ENCODE measurements at places on chromosomes 2 and 18. TPM values are rescaled to one million over a fixed set of nuclear protein-coding genes. Genes with fewer than 3 reads are reported as not detected.

NR4A2 gene
- 0.20 TPM for total RNA-seq

SERPINB12 gene
- total RNA-seq: not detected

TMEM169 gene
- total RNA-seq: 0.40 TPM

SIX3 gene
- total RNA-seq: not detected

PPP4R1 gene
- total RNA-seq: 84.8 TPM

ESPNL gene
- not detected for total RNA-seq

ABHD1 gene
- not detected for total RNA-seq

SNORC gene
- 0.40 TPM for total RNA-seq

GPAT2 gene
- total RNA-seq: 4.6 TPM

DTYMK gene
- total RNA-seq: 30.3 TPM

SP5 gene
- total RNA-seq: not detected

GRCh38 chr18:44153981-44154380, 526.7 kb upstream of the SETBP1 start:
- DNase-seq: no peak

GRCh38 chr2:86160156-86160952, 34.9 kb downstream of the IMMT start:
- DNase-seq: no peak

DNA sequence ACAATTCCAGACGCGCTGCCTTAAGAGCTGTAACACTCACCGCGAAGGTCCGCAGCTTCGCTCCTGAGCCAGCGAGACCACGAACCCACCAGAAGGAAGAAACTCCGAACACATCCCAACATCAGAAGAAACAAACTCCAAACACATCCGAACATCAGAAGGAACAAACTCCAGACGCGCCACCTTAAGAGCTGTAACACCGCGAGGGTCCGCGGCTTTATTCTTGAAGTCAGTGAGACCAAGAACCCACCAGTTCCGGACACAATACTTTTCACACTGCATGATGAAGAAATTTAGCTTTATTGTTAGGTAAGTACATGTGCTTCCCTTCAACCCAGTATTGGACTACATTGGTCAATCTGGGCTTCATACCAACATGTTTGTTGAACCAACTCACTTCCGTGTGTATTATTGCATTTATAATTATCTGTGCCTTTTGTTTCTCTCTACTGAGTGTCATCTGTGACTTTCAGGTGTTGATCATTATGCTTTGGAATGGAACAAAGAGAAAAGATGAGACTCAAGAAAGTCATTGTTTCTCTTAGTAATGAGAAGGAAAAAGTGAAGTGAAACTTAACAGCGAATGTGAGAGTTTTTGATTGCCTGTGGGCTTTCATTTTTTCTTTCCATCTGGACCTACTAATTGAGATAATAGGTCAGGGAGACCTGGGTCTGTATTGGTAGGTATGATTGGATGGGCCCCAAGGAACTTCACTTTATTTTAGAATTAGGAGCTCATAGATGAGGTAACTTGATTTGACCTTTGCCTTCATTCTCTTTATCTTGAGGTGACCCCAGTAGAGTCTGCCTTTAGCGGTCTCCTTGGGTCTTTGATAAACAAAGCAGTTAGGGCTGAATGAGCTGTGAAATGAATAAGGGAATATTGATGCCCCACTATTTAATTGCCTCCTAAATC, 76.1 kb upstream of the CAVIN2 start:
- DNase-seq: no peak

DNA sequence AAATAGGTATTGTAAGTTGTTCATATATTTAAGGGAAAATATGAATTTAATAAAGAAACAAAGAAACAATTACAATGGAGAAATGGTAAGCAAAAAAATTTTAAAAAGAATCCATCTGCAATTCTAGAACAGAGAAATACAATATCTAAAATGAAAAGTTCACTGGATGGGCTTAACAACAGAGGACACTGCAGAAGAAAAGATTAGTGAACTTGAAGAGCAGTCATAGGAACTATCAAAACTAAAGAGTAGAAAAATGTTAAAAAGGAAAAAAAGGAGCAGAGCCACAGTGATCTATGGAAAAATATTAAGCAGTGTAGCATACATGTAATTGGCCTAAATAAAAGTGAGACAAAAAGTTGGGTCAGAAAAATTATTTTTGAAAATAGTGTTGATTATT, 83.5 kb downstream of the ALK start:
- DNase-seq: no peak

- DNase-seq: no peak
Observed at GRCh38 chr2:241064008-241064801, 37.9 kb downstream of the MTERF4 start.

DNA sequence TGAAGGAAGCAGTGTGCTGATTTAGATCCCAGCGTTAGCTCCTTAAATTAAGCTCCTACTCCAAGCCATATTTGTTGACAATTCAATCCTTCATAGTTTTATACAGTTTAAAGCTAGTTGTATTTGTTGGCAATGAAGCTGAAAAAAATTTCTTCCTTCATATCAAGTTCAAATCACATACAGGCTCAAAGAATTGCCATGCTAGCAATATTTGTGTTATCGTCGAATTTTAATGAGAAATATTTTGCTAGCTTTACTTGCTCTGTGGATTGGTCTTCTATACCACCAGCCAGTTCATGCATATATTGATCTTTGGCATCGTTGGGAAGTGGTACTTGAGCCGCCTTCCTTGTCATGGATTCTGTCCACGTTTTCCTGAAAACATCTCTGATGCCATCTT, 204.6 kb upstream of the HDAC4 start:
- DNase-seq: no peak

- peak; percentile 64 for DNase-seq
Observed at GRCh38 chr2:85792783-85793441, 39.1 kb downstream of the ATOH8 start.

- no peak for DNase-seq
Observed at GRCh38 chr2:177395351-177396065, 2.9 kb downstream of the AGPS start.

DNA sequence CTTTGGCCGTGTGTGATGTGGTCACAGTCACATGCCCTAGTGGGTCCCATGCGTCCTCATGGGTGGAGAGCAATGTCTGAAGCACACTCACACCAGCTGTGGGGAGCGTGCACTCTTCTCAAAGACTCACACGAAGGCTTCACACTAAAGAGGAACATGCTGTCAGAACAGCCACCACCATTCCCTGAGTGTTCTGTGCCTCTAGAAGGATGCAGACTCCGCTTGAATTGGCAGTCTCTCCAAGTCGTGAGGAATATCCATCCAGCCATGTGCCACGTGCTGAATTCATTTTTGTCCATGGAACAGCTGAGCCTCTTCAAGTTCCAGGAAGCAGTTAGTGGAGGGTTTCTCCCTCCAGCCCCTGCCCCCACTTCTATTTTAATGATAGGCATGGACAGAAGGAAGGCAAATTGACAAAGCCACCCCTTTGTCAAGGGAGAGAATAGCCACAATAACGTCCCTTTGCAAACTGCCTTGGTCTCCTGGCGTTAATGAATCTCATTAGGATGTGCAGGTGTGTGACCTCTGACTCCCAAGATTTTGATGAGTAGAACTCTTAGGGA, 464.3 kb upstream of the ID2 start:
- no peak for DNase-seq

GRCh38 chr2:214139630-214140284, 271.1 kb upstream of the VWC2L start:
- no peak for DNase-seq

- no peak for DNase-seq
Observed at GRCh38 chr2:239265681-239266433, 135.0 kb downstream of the HDAC4 start.

DNA sequence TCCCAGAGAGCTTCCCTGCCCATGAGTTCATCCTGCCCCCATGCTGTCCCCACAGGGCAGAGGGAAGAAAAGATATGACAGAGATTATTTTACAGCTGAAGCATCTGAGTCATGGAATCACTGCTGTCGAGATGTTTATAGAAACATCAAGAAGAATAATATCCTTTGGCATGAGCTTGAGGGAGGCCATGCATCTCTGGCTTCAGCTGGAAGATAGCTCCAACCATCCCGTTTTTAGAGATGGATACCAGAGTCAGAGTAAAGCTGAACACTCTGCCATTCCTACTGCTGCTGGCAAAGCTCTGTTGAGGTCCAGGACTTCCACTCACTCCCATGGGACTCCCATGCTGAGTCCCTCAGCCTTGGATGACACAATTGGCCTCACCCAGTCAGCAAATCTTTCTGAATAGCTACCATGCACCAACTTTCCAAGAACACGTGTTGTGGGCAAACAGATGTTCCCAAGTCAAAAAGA, 167.8 kb downstream of the TTC32 start:
- peak; percentile 3 for DNase-seq

- no peak for DNase-seq
Observed at GRCh38 chr18:668260-668659, 10.8 kb downstream of the TYMS start.

DNA sequence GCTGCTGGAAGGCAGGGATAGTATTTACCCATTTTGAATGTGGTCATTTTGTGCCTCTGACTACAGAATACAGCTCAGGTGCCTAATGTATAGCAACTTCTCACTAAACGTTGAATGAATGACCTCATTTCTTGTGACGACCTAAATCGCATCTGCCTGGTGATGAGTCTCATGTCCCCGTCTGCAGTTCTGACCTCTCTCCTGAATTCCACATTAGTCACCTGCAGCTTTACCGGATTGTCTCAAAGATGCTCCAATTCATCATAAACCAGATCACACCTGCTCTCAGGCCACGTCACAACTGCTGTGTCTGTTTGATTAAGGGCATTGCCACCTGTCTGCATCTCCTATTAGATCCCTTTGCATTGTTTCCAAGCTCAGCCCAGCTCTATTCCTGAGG, 133.6 kb upstream of the MYT1L start:
- DNase-seq: no peak

DNA sequence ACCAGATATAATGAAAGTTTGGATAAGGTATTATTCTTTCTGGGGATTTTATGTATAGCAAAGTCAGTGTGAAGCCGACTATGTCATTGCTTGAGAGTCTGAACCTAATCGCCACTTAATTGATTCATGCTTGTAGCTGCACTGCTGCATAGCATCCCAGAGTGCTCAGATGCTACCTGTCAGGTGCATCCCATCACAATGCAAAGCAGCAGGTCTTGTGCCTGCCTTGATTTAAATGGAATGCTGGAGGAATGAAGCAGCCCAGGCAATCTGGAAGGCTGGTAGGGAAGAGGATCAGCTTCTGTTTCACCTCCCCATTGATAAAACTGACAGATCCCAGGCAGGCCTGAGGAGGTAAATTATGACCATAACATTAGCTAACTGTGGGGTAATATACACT, 40.4 kb upstream of the ATIC start:
- no peak for DNase-seq

DNA sequence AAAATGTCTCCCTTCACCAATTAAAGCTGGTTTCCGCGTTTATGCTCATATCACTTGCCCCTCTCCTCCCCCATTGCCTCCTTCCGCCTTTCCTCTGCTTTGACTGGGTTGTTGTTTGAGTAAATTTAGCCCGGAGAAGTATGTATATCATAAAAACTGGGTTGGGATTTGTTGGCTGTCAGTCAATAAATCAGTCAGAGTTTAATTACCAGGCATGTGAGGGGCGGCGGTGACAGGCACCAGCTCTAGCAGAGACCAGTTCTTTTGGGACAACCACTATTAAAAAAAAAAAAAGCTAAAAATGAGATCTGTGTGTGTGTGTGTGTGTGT, 382.4 kb upstream of the SMIM21 start:
- DNase-seq: no peak

GRCh38 chr2:128714851-128715312, 396.2 kb upstream of the HS6ST1 start:
- DNase-seq: no peak

- peak; percentile 65 for DNase-seq
Observed at GRCh38 chr2:217996361-217996760, 6.4 kb downstream of the TNS1 start.

DNA sequence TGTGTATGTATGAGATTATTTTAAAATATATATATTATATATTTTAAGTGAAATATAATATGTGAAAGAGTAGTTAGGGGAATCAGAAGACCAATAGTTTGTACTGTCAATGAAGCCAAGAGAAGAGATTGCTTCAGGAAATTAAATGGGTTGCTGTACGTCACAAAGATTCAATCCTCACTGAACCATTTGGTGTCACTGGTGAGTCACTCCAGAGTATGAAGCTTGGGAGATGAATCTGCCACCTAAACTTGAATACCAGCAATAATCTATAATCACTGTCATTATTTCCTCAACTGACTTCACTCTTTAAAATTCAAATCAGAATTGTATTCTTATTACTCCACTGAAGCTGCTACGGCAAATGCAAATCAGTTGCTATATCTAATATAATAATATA, 41.9 kb upstream of the SCN9A start:
- DNase-seq: peak; percentile 57

DNA sequence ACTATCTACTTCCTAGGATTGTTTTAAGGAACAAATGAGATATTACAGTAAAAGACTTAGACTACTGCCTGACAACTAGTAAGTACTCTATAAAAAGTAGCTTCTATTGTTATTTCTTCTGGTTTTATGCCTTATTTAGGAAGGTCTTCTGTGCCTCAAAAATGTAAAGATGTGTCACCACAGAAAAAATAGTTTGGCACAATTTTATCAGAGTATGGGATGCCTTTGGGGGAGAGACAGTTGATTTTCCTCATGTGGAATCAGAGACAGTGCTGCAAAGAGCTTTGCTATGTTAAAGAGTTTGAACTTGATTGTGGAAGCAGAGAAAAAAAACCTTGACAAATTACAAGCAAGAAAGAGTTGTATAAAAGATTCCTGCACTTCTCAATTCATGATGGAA, 98.4 kb downstream of the EHBP1 start:
- no peak for DNase-seq

- no peak for DNase-seq
Observed at GRCh38 chr18:41618147-41618546, 336.9 kb upstream of the PIK3C3 start.

- no peak for DNase-seq
Observed at GRCh38 chr2:8235419-8235818, 446.4 kb upstream of the ID2 start.

DNA sequence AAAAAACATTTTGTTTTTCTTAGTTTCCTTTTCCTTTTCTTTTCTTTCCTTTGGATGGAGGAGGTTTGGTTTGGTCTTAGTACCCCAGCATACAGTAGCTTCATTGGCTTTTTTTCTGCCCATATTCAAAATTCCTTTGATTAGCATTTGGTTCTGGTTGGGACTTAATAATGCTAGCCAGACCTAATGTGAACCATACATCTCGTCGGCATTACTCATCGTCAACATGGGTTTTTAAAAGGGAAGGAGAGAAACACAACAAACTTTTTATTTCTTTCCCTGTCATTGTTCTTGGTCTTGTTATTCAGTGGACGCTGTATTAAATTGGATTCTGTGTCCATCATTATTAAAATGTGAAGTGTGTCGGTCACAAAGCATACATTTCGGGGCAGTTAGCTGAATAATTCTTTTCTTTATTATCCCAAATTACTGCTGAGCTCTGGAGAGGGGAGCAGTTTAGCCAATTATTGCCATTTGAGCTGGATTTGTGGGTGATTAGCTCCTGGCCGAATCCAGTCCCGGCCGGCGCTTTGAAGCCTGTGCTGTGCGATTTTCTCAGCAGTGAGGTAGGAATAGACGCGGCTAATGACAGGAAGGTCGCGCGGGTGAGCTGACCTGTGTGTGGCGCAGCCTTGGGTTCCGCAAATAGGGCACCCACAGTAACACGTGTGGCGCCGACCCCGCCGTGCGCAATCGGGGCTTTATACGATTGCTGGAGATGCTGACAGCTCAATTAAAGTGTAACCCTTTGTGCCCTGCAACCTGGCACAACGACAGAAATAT, 303.3 kb downstream of the GBX2 start:
- DNase-seq: peak; percentile 26
